ENCODE measurements at places on chromosomes 3 and 15. TPM values are rescaled to one million over a fixed set of nuclear protein-coding genes. Genes with fewer than 3 reads are reported as not detected.

DNA sequence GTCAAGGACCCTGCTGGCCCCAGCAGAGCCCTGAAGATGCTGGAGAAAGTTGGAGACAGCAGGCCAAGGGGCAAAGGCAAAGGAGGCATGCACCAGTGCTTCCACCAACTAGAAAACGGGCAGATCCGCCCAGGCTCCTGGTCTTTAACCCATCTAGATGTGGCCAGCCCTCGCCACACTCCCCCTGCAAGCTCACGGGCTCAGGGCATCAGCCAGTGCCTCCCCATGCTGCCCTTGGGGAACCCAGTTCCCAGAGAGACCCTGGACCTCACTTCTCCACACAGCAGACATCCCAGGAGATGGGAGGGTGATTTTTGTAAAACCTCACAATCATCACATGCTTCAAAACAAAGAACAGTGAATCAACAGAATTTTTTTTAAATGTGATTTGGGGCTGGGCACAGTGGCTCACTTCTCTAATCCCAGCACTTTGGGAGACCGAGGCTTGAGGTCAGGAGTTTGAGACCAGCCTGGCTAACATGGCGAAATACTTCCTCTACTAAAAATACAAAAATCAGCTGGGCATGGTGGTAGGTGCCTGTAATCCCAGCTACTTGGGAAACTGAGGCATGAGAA is 24.5 kb downstream of the CYFIP1 start:
- no peak for DNase-seq

- no peak for DNase-seq
Measured at GRCh38 chr15:67968564-67968963, 85.6 kb upstream of the PIAS1 start.

- DNase-seq = no peak
Measured at GRCh38 chr15:100723315-100723801, 121.0 kb downstream of the ASB7 start.

DNA sequence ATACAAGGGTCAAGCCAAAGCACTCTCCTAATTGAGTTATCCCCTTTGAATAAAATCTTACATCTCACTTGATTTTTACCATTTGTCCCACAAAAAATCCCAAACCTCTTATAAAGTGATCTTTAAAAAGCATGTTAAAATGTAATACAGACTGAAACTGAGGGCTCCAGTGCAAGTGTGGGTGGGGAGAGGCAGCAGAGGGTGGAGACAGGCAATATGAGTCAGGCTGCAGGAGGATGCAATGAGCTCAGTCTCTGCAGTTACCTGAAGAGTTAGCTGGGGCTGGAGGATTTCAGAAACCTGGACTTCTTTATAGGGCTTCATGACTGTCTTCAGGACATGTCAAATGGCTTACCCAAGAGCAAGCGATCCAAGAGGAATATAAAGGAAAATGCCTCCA is 14.2 kb upstream of the COLQ start:
- DNase-seq = no peak

DNA sequence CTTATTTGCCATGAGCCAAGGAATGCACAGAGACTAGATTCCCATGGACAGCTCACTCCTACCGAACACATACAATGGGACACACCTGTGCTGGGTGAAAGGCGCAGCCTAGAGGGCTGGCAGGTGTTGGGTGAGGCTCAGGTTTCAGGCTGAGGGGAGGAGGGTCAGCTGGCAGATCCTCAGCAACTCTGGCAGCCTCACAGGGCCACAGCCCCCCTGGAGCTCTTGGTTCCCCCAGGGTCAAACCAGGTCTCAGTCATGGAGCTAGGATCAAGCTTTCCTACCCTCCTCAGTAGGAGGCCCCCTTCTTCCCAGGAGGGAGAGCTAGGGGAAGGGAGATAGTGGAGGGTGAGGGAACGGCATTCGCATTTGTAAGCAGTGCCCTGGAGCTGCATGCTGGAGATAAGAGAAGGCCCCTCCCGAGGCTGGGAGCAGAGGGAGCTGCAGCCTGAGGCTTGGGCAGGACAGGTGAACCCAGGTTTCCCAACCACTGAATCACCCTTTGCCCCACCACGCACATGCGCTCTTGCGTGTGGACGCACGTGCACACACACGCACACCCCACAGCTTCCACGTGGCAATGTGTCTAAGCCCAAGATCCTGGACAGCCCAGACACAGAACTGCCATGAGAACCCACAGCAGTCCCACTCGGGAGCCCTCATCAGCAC is 26.3 kb upstream of the TFRC start:
- DNase-seq = no peak

DNA sequence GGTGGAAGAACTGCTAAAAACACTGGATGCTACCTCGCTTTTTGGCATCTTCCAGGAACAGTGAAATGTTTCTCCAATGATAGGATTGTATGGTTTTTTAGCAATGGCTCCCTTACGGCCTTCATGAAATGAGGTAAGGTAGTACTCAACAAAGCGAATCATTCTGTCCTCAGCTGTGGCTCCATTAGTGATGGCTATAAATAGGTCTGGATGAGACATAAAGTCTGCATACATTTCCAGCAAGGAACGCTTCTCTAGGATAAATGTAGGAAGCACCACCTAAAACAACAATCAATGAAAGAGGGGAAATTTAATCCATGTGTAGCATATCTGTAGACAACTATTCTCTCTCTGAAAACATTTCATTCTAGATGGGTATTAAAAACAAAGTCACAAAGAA is 32.4 kb upstream of the SNX4 start:
- no peak for DNase-seq

The ITIH3 gene
- total RNA-seq = not detected

The EHHADH gene
- 1.3 TPM for total RNA-seq

The ARPIN gene
- not detected for total RNA-seq

The C3orf52 gene
- total RNA-seq = 11.2 TPM
